Thoracic aorta (tissue), 2 donors: ENCODE measurements at places on chromosomes 12 and 14. TPM values are rescaled to one million over a fixed set of nuclear protein-coding genes. Genes with fewer than 3 reads are reported as not detected.

The ARF6 gene
- 33.7 TPM for total RNA-seq

- DNase-seq, result no peak
Observed at GRCh38 chr12:50788561-50788960, 24.7 kb downstream of the ATF1 start.

DNA sequence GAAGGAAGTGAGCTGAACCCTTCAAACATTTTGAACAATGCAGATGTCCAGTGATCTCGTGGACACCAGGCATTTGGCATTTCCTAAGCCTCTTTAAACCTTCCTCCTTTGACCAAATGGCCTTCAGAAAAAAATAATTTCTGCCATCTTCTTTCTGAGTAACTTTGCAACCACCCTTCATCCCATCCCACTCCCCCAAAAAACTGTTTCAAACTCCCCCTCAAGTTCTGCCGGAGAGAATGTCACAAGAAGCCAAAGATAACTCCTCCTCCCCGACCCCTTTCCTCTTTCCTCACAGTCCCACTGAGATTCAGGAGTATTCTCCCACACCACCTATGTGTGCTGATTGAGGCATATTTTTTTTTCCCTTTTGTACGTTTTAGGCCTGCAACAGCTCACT lies 1.7 kb downstream of the KSR2 start:
- no peak for DNase-seq

The DEPDC4 gene
- not detected for total RNA-seq

The RNF212B gene
- total RNA-seq, result not detected

DNA sequence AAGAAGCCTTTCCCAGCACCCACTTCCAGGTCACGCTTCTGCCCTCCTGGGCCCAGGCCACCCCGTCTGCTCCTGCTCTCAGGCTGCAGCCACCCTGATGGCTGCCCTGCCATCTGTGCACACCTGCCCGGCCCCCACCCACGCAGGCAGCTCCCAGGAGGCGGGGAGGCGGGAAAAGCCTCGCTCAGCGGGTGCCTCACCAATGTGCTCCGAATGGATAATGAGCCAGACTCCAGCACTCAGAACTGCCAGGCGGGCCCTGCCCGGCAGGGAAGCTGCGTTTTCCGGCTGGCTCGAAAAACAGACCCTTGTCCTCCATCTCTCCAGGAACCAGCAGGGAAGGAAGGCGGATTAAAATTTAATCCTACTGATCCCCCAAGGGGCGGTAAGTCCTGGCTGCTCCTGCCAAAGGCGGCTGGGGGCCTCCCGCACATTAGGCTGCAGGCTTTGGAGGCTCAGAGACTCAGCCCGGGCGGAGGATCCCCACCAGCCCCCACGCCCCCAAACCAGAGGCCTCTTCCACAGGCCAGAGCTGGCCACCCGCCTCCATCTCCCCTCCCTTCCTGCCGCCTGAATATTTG lies 104.0 kb downstream of the NCOR2 start:
- DNase-seq, result no peak

- no peak for DNase-seq
Observed at GRCh38 chr14:72387726-72388125, 455.5 kb downstream of the RGS6 start.

The ADSS1 gene
- total RNA-seq, result 87.3 TPM

DNA sequence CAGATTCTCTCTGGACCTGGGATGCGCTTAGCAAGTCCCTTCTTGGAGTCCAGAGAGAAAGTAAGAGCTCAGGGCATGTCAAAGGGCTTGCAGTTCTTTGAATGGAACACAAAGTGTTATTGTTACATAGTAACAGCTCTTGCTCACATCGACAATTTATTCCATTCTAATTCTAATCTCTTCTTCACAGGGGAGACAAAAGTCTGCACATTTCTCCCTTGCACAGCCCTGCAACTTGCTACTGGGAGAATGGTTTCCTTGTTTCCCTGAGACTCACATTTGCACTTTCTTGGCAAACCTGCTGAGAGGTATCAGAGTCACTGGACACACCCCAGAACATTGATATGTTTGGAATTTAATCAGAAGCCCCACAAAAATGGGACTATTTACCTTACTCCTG lies 209.9 kb upstream of the IGF1 start:
- DNase-seq, result no peak

GRCh38 chr14:34063470-34064164 lies 112.7 kb upstream of the EGLN3 start:
- no peak for DNase-seq

DNA sequence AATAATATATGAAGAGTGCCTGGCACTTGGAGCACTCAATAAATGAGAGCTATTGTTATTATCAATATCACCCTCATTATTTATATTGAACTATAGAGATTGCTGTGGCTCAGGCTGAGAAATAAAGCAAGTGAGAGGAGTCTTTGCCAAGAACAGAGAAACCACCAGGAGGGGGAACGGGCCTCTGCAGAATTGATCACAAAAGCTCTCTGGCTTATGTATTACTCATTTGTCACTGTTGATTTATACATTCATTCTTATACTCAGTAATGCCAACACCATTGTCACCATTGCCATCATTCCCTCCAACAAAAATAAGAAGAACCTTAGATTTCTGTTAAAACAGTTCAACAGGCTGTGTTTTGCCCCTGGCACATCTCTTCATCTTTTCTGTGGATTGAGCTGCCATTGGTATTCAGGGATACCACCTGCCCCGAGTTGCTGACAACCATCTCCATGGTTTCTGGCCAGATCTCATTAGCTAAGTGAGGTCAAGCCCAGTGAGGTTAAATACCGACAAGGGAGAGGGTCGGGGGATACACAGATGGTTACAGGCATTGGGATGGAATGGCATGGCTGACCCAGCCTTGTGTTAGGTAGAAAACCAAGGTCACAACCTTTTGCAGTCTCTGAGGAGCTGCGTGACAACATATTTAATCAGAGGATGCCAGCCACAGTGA lies 21.8 kb upstream of the PCNX1 start:
- DNase-seq, result no peak

DNA sequence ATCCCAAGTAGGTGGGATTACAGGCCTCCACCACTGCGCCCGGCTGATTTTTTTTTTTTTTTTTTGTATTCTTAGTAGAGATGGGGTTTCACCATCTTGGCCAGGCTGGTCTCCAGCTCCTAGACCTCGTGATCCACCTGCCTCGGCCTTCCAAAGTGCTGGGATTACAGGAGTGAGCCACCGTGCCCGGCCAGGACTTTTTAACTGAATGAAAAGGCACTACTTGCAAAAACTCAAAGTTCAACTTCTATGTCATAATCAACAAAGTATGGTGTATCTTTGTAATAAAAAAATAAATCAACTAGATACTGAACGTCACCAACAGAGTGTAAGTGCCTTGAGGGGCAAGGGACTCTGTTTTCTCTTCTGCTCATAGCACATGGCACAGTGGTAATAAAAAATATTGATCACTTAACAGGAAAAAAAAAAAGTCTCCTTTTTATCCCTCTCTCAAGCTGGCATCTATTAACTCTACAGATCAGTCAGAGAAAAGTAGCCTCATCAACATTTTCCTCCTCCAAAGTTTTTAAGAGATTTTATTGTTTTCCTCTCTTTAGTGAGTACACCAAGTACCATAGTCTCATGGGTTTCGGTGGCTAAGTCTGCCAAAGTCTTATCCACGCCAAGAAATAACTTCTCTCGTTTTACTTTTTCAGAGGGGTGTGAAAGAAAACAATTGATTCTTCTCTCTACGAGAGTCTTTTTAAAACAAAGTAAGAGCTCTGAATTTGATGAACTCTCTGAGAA lies 10.6 kb upstream of the FOXN3 start:
- no peak for DNase-seq

DNA sequence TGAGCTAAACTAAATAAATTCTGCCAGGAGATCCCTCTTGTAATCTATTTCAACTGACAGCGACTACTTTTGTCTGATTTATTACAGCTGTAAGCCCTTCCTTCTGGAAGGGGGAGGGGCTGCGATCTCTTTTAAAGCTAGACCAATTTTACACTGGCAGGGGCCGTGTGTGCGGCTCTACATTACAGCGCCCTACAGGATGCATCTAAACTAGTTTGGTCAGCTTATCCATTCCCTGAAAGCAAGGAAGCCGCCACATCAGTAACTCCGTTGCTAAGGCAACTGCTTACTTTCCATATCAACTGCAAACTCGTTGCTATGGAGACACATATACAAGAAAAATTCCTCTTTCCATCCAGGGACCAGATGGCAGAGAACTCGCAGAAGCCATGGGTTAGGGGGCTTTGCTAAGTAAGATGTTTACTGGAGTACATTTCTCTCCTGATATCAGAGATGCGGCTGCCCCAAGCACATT lies 17.4 kb downstream of the FOXN3 start:
- no peak for DNase-seq

The AREL1 gene
- total RNA-seq, result 51.4 TPM

The DBX2 gene
- not detected for total RNA-seq

DNA sequence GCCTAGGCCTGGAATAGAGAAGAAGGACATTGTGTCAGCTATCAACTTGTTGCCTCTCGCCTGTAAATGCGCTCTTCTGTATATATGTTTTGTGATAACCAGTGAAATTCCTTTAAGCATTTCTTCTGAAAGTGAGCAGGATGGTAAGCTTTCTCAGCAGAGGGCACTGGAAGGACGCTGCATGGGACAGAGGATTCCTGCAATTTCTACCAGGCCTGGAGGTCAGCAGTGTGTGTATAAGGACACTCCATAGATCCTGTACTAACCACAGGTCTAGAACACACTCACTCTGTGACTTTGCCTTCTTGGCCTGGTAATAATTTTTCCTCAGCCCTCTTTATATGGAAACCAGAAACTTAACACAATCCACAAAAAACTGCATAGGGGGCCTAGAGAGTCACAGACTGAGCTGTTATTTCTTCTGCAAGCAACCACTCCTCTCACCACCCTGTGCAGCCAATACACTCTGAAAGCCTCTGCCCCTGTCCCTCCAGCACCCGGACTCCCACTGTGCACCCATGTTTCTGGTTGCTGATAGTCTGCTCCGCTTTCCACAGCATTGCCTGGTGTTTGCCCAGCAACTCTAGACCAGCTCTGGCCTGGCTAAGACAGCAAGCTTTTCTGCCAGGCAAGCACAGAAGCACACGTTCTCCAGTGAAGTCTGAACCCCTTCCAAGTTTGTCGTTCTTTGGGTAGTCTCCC lies 94.0 kb upstream of the RMST start:
- DNase-seq, result no peak

The EGLN3 gene
- 10.8 TPM for total RNA-seq

DNA sequence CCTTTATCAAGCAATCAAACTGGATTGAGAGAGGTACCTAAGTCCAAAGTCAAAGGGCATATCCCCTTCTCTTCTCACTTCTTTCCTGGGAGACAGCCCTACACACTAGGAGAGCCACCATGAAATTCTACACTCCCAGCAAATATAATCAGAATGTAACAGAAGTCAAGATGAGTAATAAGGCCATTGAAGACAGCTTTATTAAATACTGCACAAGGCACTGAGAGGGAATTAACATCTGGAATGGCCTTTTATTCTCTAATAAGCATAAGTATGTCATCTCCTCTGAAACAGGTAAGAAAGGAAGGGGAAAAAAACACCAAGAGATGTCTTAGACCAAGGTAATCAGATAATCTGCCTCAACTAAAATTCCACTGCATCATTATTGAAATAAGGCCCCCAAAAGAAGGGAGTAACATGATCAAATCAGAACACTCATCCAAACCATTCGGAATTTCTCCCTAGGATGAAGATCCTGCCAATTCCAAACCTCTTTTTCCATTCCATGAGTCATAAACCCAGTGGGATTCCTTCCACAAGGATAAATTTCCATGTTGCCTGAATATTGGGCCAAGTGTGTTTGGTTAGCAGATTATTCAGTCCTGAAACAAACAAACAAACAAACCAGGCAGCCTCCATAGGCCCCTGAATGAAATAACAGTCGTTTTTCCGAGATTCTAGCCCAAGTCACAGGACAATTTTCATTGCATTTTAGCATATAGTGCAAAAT lies 19.9 kb downstream of the SLC35F4 start:
- DNase-seq, result no peak

GRCh38 chr12:124568431-124569374 lies 1.3 kb upstream of the NCOR2 start:
- DNase-seq, result no peak

The SSTR1 gene
- 0.95 TPM for total RNA-seq

- no peak for DNase-seq
Observed at GRCh38 chr12:56358836-56359532, 923 bp downstream of the STAT2 start.

The IFT81 gene
- total RNA-seq, result 17.4 TPM

DNA sequence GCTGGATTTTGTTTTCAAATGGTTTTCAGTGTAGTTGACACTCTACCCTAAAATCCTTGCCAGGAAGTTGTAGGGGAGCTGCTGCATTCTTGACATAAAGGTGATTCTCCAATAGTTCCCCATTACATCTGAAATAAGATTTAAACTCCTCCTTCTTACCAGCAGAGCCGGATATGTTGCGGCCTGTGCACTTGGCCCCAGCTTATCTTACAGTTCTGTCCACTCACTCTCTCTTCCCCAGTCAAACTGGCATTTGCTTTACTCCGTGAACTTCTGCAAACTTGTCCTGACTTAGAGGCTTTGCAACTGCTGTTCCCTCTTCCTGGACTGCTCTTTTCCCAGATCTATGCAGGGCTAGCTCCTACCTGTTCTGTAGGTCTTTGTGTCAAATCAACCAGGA lies 929.5 kb downstream of the VRK1 start:
- no peak for DNase-seq

- no peak for DNase-seq
Observed at GRCh38 chr12:127722611-127723010, 544.4 kb upstream of the TMEM132C start.

GRCh38 chr14:54822685-54823084 lies 79.9 kb downstream of the GCH1 start:
- DNase-seq, result no peak

- DNase-seq, result no peak
Observed at GRCh38 chr12:21697904-21698630, 40.4 kb upstream of the LDHB start.

DNA sequence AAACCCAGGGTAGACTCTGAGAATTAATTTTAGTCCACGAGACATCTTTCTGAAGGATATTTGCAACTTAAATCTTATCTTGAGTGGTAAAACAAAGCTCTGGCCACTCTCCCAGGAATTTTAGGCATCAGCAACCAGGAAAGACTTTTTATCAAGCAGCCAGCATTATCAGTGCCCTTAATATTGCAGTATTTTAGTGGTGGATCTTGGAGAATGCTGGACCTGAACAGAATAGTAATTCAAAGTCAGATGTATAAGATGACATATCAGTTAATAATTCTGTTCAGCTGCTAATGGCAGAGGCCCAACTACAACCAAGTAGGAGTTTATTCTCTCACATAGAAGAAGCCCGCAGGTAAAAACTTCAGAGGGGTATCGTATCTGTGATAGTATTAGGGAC lies 59.0 kb upstream of the CRY1 start:
- DNase-seq, result no peak

The ZDHHC22 gene
- total RNA-seq, result not detected

- no peak for DNase-seq
Observed at GRCh38 chr12:4580281-4580688, 18.3 kb downstream of the DYRK4 start.
